ENCODE measurements at places on chromosomes 1 and 21. TPM values are rescaled to one million over a fixed set of nuclear protein-coding genes. Genes with fewer than 3 reads are reported as not detected.

Gene TTLL10
- total RNA-seq, result not detected

Gene SLC1A7
- not detected for total RNA-seq

Gene DDR2
- 0.32 TPM for total RNA-seq

Gene ITLN2
- total RNA-seq, result 0.70 TPM

Gene HSPA6
- 7.1 TPM for total RNA-seq

Gene OR2T35
- not detected for total RNA-seq

Gene TCHHL1
- not detected for total RNA-seq

Gene VANGL2
- total RNA-seq, result 0.71 TPM

Gene SLC22A15
- total RNA-seq, result 0.58 TPM

Gene PRPF38B
- 21.0 TPM for total RNA-seq

Gene CSMD2
- total RNA-seq, result 0.02 TPM

Gene CYP4X1
- not detected for total RNA-seq
